ENCODE measurements at places on chromosomes 16 and 17.

- DNase-seq = no peak
Measured at GRCh38 chr16:50697881-50698767, 4.7 kb downstream of the NOD2 start.

- no peak for DNase-seq
Measured at GRCh38 chr17:14381606-14382005, 80.7 kb downstream of the HS3ST3B1 start.

DNA sequence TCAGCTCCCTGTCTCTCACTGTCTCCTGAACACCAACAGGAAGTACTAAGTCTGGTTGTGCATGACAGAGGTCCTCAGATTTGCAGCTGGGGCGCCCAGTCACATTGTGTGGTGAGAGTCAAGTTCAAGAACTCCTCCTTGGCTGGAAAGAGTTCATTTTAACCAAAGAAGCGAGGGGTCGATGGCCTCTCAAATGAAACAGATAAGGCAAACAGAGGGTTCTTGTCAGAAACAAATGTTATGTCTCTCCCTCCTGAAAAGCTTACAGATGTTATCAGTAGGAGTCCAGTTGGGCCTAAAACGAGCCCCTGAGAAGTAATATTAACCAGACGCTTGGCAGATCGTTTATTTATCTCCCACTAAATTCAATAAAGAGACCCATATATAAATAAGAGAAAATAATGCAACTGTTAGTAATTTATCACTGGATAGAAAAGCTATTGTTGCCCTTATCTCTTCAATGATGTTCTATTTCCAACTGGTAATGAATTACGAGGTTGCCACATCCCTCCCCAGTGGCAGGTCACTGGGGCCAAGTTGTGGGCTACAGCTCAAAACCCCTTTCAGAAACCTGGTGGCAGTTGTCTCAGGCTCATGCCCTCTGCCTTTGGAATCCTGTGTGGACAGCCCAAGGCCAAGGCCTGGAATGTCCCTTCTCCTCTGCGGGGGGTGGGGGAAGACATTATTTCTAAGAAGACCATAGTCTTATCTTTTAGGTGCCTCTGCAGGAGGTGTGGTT lies 307.5 kb upstream of the DYNLRB2 start:
- DNase-seq = no peak

- DNase-seq = no peak
Measured at GRCh38 chr16:70730944-70731343, 45.1 kb upstream of the MTSS2 start.

GRCh38 chr17:79844869-79845600 lies 5.8 kb upstream of the CBX4 start:
- DNase-seq = no peak

DNA sequence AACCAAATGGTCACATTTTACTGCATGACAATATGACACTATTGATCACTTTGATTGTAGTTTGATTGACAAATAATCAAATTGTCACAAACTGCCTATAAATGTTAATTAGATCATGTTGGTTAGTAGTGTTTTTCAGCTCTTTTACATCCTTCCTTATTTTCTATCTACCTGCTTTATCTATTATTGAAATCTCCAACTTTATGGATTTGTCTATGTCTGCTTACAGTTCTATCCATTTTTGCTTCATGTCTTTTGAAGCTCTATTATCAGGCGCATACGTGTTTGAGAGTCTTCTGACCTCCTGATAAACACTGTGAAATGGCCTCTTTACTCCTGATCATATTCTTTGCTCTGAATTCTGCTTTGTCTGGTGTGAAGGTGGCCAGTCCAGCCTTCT lies 83.2 kb upstream of the GNG13 start:
- no peak for DNase-seq

DNA sequence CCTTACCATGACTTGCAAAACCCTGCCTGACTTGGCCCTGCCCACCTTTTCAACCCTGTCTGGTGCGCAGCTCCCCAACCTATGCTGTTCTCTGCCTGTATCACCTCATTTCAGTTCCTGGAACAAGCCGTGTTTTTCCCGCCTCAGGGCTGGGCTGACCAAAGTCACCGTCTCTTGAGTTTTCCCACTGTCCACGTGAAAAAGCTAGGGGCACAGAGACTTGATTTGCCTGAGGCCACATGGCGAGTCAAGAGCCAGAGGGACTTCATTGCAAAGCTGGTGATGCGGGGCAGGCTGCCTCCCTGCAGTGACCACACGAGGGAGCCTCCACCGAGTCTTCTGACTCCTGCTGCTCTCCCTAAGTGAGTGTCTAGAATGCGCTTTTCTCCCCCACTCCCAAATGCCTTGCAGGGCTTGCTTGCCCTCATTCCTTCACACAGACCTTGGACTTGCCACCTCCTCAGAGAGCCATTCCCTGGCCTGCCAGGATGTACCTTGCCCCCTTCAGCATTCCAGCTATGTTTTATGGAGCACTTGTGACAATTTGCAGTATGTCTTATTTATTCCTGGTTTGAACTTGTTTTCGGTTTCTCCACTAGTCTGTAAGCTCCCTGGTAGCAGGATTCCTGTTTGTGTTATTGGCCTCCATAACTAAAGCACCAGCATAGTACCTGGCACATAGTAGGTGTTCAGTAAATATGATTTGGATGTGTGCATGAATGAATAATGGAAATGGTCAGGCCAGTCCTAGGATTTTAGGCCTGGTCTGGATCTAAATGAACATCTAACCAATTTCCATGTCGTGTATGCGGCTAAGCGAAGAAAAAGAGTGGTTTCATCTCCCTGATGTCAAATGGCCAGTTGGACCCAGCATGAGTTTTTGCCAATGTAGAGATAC lies 252.3 kb downstream of the SNX29 start:
- peak; percentile 52 for DNase-seq

- DNase-seq = no peak
Measured at GRCh38 chr17:7589891-7590691, at the start of gene SOX15. Gene SOX15 (minus strand): TSS chr17:7590094. CDS start chr17:7589676, 418 bp downstream.

GRCh38 chr16:24577167-24577566 lies 37.8 kb downstream of the RBBP6 start:
- DNase-seq = no peak

- DNase-seq = no peak
Measured at GRCh38 chr16:80449392-80449791, 91.4 kb upstream of the DYNLRB2 start.

DNA sequence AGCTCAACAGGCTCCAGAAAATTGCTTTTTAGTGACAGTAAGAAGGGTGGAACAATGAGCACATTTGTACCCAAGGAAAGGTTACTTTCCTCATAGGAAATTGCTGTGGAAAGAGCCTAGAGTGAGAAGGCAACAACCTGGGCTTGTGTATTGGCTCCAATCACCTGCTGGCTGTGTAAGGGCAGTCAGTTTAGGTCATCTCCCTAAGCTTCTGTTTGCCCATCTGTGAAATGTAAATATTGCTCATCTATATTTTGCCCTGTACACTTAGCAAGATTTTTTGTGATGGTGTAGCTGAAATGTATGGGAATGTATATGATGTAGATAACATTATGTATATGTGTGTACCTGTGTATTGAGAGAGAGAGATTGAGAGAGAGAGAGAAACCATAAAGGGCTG lies 225.2 kb upstream of the MPHOSPH6 start:
- no peak for DNase-seq

DNA sequence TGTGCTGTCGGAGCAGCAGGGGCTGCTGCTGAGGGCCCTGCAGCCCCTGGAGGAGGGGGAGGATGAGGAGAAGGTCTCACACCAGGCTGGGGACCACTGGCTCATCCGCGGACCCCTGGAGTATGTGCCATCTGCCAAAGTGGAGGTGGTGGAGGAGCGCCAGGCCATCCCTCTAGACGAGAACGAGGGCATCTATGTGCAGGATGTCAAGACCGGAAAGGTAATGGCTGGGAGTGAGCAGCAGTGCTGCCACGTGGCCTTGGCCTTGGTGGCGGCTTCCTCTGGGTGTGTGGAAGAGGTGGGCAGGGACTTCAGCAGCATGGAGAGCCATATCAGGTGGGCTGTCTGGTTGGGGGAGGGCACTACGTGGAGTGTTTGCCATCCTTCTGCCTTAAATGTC lies 20.0 kb downstream of the MVP start:
- DNase-seq = no peak

DNA sequence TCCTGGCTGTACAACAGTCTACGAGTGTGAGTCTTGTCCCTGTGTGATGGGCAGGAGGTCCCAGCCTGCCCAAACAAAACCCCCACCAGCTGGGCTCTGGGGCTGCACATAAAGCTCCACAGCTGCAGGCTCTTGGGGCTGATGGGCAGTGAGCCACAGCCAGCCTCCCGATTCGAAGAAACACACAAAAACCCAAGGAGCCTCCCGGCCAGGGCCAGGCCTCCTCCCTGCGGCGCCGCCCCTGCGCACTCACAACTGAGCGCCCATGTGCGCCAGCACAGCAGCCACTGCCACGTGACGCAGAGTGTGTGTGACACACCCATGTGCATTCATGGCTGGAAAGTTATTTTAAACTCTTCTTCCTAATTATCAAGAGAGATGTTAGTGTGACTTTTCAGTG lies 30.6 kb upstream of the FAAP100 start:
- DNase-seq = no peak

GRCh38 chr17:81207610-81208581 lies 14.9 kb downstream of the CEP131 start:
- no peak for DNase-seq

GRCh38 chr17:45667591-45668171 lies 116.4 kb upstream of the CRHR1 start:
- DNase-seq = no peak

DNA sequence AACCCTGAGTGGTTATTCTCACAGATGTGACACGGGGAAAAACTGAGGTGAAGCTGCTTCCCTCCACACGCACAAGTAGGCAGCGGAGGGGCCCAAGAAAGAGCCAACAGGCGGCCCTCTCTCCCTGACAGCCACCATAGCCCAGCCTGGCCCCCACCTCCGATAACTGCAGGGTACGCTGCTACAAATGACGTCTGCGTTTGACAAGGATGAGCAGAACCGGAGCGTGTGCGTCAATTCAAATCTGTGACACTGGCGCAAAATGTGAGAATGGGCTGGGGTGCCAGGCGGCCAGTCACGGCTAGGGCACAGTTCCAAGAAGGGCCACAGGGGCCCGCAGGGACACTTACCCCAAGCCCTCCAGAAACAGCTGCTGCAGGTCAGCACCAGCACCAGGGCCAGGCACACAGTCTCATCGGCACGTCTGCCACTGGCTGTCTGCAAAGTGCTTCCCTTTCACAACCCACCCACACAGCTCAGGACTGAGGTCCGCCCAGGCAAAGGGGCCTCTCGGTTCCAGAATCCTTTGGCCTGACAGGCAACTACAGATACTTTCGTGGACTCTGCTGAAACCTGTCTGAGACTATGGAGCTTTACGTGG lies 14.4 kb downstream of the AXIN1 start:
- DNase-seq = no peak

GRCh38 chr16:52073024-52073423 lies 473.9 kb downstream of the TOX3 start:
- no peak for DNase-seq

GRCh38 chr16:27625050-27625697 lies 75.2 kb downstream of the KATNIP start:
- DNase-seq = no peak

DNA sequence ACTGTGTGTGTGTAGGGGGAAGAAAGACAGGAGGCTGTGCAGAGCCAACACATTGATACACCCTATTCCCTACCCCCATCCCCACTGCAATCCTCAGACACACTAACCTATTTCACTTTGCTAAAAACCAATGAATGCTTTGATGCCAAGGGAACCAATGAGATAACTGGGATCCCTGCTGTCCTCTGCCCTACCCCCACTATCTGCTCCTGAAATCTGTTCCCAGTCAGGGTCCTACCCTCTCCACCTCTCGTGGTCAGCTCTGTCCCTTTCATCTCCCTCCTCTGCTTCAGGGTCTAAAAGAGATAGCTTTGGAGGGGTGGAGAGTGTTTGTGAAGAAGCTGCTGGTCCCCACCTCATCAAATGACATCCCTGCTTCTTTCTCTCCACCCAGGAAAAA lies 19.1 kb upstream of the SP6 start:
- no peak for DNase-seq

GRCh38 chr16:56793492-56793891 lies 63.6 kb downstream of the NUP93 start:
- peak; percentile 19 for DNase-seq

- no peak for DNase-seq
Measured at GRCh38 chr16:86991679-86992078, 325.5 kb downstream of the C16orf95 start.

- DNase-seq = no peak
Measured at GRCh38 chr17:34475296-34475695, 104.1 kb upstream of the TMEM132E start.

- DNase-seq = no peak
Measured at GRCh38 chr16:4922721-4923342, 14.1 kb downstream of the PPL start.

DNA sequence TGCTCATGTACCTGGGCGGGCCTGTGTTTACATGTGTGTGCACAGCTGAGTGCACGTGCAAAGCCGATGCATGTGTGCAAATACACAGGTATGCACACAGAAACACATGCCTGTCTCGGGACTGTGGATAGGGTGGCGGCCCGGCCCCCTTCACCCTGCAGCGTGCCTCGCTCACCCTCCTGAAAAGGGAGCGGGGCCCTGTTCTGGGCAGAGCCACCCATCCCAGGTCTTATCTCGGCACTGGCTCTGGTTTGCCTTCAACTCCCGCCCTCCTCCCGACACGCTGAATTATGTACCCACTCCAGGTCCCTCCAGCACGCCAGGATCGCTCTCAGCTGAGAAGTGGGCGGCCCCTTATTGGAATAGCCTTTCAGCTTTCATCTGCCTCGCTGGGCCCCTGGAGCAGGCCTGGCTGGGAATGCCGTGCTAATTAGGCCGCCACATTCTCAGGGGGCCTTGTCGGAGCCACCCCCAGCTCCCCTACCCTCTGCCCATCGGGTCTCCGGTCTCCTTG lies 77.8 kb downstream of the RTN4RL1 start:
- no peak for DNase-seq

DNA sequence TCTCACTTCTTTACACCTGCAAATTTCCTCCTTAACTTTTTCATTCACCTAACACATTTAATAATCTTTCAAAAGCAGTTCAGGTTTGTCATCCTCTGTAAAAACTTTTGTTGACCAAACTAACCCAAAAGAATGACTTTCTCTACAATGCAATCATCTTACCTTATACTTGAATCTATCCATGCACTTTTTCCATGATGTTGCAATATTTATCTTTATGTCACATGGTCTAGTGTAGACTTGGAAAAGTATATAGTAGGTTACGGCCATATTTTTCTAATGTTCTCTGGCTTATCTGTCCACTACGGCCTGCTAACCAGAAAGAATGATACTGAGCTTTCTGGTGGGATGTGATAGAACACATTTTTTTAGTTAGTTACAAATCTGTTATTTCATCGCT lies 431.0 kb upstream of the SOX9 start:
- DNase-seq = no peak

DNA sequence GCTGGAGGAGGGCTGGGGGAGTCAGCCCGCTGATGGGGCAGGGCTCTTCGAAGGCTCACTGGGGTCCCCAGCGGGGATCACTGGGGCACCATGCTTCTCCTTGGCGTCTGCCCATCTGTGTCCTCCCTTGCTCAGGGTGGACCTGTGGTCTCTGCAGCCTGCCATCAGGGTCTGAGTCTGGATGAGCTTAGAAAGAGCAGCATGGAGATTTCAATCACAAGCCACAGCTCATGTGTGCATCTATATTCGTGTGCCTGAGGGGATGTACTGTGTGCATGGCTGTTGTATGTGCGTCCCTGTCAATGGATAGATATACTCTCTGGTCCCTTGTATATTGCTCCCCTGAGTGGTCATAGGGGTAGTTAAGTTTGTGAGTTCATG lies 126.6 kb upstream of the SDK2 start:
- DNase-seq = no peak

GRCh38 chr17:39599004-39599664 lies 8.6 kb downstream of the NEUROD2 start:
- DNase-seq = no peak

Measured in HTR-8/SVneo (cell line).